ENCODE measurements at places on chromosomes 3 and 15. TPM values are rescaled to one million over a fixed set of nuclear protein-coding genes. Genes with fewer than 3 reads are reported as not detected.

DNA sequence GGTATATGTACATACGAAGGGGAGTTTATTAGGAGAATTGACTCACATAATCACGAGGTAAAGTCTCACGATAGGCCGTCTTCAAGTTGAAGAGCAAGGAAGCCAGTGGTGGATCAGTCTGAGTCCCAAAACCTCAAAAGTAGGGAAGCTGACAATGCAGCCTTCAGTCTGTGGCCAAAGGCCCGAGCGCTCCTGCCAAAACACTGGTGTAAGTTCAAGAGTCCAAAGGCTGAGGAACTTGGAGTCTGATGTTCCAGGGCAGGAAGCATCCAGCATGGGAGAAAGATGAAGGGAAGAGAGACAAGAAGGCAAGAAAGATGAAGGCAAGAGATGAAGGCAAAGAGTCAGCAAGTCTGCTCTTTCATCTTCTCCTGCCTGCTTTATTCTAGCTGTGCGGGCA lies 16.8 kb upstream of the LRRN1 start:
- H3K36me3 ChIP-seq = no peaks in the 10 kb centered on the region
- no peak overlapping the region for H3K27ac ChIP-seq
- no peaks in the 10 kb centered on the region for H3K4me1 ChIP-seq

GRCh38 chr3:102255736-102256135 lies 179.1 kb upstream of the ZPLD1 start:
- no peaks in the 10 kb centered on the region for H3K36me3 ChIP-seq
- no peak overlapping the region for H3K27ac ChIP-seq
- no peaks in the 10 kb centered on the region for H3K27me3 ChIP-seq
- DNase-seq = no peak
- no peaks in the 10 kb centered on the region for H3K4me1 ChIP-seq
- no peak overlapping the region for H3K4me3 ChIP-seq

DNA sequence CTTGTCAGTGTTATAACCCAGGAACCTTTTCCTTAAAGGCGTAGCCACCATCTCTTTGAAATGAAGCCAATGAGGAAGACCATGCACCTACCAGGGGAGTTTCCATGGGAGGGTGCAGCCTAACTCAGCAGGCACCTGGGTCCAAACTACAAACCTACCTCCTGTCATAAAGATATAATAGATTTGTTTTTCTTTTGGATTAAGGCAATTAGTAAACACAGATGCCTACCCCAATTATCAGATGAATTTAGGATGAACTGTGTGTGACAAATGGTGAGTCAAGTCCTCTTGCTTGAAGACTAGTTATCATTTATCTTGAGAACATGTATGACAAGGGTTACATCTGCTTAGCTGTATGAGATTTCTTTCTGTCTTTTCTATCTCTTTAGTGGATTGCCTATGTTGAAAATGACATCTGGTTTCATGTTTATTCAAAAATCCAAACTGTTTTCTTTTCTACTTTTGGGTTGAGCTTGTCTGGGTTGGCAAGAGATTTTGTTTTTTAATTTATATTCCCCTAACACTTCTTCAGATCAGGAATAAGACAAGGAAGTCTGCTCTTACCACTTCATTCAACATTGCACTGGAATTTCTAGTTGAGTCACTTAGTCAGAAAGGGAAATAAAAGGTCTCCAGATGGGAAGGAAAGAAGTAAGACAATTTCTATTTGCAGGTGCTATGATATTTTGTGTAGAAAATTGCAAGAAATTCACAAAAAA lies 149.9 kb downstream of the NEK10 start:
- no peak overlapping the region for H3K4me3 ChIP-seq
- no peaks in the 10 kb centered on the region for H3K36me3 ChIP-seq
- DNase-seq = no peak
- H3K4me1 ChIP-seq = no peaks in the 10 kb centered on the region

DNA sequence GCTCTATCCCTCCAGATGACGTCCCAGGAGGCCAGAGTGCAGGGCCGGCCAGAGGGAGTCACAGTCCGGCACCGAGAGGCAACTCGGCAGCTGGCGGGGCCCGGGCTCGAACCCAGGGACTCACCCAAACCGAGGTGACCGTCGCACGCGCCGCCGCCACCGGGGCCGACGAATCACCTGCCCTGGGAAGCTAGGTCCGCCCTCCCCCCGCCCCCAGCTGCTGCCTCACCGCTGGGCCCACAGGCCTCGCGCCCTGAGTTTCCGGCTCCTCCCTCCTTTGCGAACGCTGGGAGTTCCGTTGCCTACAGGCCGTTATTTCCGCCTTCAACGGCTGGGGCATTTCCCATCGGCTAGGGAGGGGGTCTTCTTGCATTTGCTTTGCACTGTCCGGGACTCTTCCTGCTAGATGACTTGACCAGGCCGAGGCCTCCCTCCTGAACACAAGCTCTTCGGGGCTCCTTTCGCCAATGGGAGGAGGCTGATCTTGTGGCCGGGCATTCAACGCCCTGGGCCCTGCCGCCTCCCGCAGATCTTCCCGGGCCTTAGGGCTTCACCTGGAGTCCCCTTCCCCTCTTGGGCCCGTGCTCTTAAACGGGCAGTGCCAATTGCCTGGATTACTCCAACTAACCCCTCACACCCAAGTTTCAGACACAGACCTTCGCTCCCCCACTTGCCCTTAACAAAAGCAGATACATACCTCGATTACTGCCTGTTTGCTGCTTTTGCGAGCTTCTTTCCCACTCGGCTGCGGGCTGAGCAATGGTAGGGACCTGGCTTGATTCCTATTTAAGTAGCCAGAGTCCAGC lies at the start of gene SNUPN:
TSS of gene SNUPN (minus strand) at position 184 of the 806 bp plus-strand sequence. CDS start 4,674 bp downstream, outside the sequence.
- DNase-seq = peak; percentile 96
- H3K27me3 ChIP-seq = no peaks in the 10 kb centered on the region
- H3K36me3 ChIP-seq = no peaks in the 10 kb centered on the region
- peak within 1 kb of the TSS; percentile 96 for H3K27ac ChIP-seq
- peaks cover 2% of the 10 kb centered on the region for H3K4me1 ChIP-seq

GRCh38 chr3:37608061-37608702 lies 253.5 kb upstream of the CTDSPL start:
- H3K36me3 ChIP-seq = no peaks in the 10 kb centered on the region
- H3K27ac ChIP-seq = peak overlapping the region; percentile 45
- no peak for DNase-seq
- peaks cover 32% of the 10 kb centered on the region for H3K4me1 ChIP-seq
- no peaks in the 10 kb centered on the region for H3K27me3 ChIP-seq

GRCh38 chr15:34810443-34811129 lies 15.2 kb upstream of the ACTC1 start:
- no peak overlapping the region for H3K4me3 ChIP-seq
- no peaks in the 10 kb centered on the region for H3K36me3 ChIP-seq
- H3K4me1 ChIP-seq = peaks cover 5% of the 10 kb centered on the region
- peak overlapping the region; percentile 97 for H3K27ac ChIP-seq
- no peaks in the 10 kb centered on the region for H3K27me3 ChIP-seq

DNA sequence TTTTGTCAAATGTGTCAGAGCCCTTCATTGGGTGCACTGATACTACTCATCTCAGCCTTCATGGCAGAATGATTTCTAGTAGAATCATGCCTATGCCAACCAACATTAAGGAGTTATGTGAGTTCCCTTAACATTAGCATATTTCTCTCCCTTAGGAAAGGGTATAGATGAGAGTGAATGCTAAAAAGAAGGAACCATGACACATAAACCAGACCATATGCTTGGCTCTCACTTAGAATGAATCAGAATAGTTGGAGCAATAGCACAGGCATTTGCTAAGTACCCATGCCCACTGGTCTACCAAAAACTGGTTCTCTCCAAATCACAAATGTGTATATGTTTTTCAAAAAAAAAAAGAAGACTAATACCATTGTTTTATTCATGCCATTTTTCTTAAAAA lies 51.1 kb downstream of the STRIT1 start:
- H3K27me3 ChIP-seq = no peaks in the 10 kb centered on the region
- H3K4me1 ChIP-seq = peaks cover 2% of the 10 kb centered on the region
- H3K27ac ChIP-seq = no peak overlapping the region
- DNase-seq = no peak
- no peak overlapping the region for H3K4me3 ChIP-seq

DNA sequence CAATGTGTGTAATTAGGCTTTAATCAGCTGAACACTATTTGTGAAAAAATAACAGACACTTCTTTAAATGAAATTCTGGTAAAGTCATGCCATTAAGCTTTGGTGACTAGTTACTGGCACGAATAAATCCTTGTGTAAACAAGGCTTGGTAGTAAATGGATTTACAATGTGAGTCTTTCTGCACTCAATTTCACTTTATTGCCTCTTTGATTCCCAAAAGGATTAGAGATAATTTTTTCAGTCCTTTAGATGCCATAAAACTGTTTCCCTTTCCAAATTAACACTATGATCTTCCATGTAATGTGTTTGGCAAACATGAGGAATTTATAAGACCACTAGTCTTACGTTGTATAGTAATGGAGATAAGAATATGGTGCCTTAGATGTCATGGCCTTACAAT lies 339.5 kb upstream of the DNAJC19 start:
- no peak for DNase-seq
- H3K4me3 ChIP-seq = no peak overlapping the region
- no peak overlapping the region for H3K27ac ChIP-seq
- no peaks in the 10 kb centered on the region for H3K4me1 ChIP-seq
- H3K36me3 ChIP-seq = no peaks in the 10 kb centered on the region

DNA sequence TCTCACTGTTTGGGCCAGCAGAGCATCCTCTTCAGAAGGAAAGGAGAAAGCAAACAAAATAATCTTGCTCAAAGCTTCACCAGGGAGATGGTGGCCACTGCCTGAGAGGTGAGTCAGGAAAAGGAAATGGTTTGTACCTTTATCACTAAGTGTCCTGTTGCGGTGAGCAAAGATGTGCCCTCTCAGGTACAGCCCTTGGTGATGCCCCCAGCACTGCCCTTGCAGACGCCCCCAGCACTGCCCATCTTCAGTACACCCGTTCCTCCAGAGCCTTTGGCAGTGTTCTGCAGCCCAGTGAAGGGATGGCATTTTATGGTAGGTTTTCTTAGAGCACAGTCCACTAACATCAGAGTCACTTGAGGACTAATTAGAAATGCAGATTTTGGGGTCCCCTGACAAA lies 92.3 kb downstream of the ZNF621 start:
- no peaks in the 10 kb centered on the region for H3K27me3 ChIP-seq
- no peak overlapping the region for H3K4me3 ChIP-seq
- H3K36me3 ChIP-seq = no peaks in the 10 kb centered on the region
- H3K27ac ChIP-seq = no peak overlapping the region
- H3K4me1 ChIP-seq = no peaks in the 10 kb centered on the region

DNA sequence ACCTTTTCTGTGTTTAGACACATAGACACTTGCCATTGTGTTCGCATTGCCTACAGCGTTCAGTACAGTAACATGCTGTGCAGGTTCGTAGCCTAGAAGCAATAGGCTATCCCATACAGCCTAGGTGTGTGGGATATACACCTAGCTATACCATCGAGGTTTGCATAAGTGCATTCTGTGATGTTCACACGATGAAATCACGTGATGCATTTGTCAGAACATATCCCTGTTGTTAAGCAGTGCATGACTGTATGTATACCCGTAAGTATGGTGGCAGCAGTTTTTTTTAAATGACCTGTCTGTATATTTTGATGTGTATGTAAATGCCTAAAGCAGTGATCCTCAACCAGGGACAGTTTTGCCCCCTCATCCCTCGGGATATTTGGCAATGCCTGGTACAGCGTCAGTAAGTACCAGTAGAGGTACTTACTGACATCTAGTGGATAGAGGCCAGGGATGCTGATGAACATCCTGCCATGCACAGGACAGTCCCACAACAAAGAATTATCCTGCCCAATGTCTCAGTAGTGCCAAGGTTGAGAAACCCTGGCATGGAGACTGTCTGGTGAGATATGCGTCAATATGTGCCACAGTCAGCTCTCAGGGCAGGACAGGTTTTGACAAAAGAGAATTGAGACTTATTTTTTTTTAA lies 129.1 kb downstream of the HCN4 start:
- no peaks in the 10 kb centered on the region for H3K36me3 ChIP-seq
- peaks cover 3% of the 10 kb centered on the region for H3K4me1 ChIP-seq
- H3K27ac ChIP-seq = no peak overlapping the region
- no peak for DNase-seq
- H3K27me3 ChIP-seq = no peaks in the 10 kb centered on the region

DNA sequence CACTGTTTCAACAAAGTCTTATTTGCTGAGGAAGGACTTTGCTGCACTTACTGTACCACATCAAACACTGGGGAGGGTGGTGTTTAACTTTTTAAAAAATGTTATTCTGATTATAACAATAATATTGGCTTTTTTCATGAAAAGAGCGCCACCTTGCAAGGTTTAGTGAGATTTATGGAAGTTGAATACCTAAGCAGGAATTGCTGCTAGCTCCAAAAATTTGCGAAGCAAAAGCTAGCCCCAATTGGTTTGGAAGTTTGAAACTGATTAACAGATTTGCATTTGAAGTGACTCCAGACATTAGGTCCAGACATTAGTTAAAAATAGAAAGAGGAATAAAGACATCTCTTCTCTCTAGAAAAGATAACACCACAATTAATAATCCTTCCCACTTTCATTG lies 6.7 kb downstream of the ZIC1 start:
- H3K4me1 ChIP-seq = no peaks in the 10 kb centered on the region
- no peak overlapping the region for H3K27ac ChIP-seq
- no peak for DNase-seq
- no peak overlapping the region for H3K4me3 ChIP-seq

DNA sequence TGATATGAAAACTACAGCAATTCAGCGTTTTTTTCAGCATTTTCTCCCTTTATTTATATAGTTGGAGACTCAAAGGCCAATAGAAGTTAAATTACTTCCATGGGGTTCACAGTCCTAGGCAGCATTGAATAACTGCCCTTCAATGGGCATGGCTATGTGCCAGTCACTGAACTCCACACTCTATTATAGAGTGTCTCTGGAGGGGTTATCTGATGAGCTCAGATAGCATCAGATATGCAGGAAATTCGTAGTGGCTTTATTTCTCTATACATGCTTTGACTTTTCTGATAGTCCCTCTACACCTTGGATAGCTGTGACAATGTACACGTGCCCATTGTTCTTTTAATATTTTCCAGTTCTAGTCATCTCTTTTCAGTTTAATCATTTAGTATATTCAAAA lies 396.9 kb upstream of the CBLB start:
- no peaks in the 10 kb centered on the region for H3K36me3 ChIP-seq
- H3K4me3 ChIP-seq = no peak overlapping the region
- no peak for DNase-seq
- no peak overlapping the region for H3K27ac ChIP-seq
- H3K27me3 ChIP-seq = no peaks in the 10 kb centered on the region
- H3K4me1 ChIP-seq = peaks cover 2% of the 10 kb centered on the region

GRCh38 chr3:153679714-153680113 lies 441.5 kb upstream of the ARHGEF26 start:
- H3K27ac ChIP-seq = no peak overlapping the region
- no peaks in the 10 kb centered on the region for H3K27me3 ChIP-seq
- no peaks in the 10 kb centered on the region for H3K4me1 ChIP-seq
- H3K4me3 ChIP-seq = no peak overlapping the region
- no peak for DNase-seq

The UQCRC1 gene
- 143 TPM for total RNA-seq

The SLC22A13 gene
- total RNA-seq = 1.3 TPM

The IQCB1 gene
- total RNA-seq = 20.4 TPM

All from aorta (tissue), 5 donors.